ENCODE measurements at places on chromosomes 11 and 22.

DNA sequence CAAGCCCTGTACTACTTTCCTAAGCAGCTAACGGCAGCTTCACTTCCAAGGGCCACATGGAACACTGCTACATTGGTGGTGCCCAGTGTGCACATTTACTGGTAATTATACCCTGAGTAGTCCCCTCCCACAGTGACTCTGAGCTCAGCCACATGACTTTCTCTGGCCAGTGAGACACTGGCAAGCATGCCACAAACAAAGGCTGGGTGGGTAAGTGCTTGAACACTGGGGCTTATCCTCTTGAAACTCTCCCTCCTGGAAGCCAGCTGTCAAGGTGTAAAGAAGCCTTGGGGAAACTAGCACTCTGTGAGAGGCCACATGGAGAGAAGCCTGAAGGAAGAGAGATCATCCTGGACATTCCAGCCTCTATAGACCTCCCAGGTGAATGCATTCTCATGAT lies 54.4 kb upstream of the DRD2 start:
- no peak for DNase-seq

GRCh38 chr22:27537501-27537900 lies 264.1 kb downstream of the MN1 start:
- no peak for DNase-seq

- no peak for DNase-seq
Observed at GRCh38 chr11:24738972-24739371, 242.1 kb downstream of the LUZP2 start.

- DNase-seq = no peak
Observed at GRCh38 chr11:4593739-4594138, at the start of gene OR52I1. Gene OR52I1 (plus strand): TSS chr11:4594039. CDS start chr11:4594039, 0 bp downstream.

GRCh38 chr11:79221444-79222130 lies 219.2 kb downstream of the TENM4 start:
- DNase-seq = no peak

- peak; percentile 34 for DNase-seq
Observed at GRCh38 chr11:57324154-57324885, 432 bp downstream of the TNKS1BP1 start.

DNA sequence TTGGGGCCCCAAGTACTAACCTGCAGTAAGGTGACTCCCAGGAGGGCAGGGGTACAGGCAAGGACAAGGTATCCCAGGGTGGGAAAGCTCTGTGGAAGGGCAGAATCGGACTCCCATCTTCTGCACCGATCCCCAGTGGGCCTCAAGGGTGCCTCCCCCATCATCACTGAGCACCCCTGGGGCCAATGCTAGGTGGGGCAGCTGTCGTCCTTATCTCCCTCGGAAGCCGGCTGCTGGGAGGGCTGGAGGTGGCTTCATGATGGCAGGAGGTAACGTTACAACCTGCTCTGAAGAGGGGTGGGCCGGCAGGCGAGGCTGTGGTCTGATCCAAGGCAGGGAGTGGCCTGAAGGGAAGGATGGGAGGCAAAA lies 87.6 kb upstream of the LINC01488 start:
- no peak for DNase-seq

GRCh38 chr11:86670911-86671310 lies 1.5 kb downstream of the ME3 start:
- no peak for DNase-seq

- no peak for DNase-seq
Observed at GRCh38 chr11:68146704-68147474, 25.7 kb upstream of the CHKA start.

DNA sequence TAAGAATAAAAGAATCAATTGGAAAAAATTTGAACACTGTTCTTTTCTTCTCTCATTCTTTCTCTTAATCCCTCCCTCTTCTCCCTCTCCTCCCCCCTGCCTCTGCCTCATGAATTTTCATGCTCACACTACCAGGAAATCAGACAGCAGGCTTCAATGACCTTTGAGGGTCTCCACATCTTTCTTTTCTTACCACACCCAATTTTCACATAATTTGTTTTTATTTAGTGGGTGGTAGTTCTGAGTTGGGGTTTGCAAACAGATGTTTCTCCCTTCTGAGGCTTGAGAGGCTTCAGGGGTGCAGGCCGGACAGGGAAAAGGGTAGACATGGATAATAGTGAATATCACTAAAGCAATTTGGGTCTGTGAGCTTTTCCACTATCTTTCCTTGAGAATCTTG lies 95.5 kb downstream of the SPATA19 start:
- DNase-seq = no peak

Data from activated T-cell treated with anti-CD3 and anti-CD28 coated beads, Interleukin-2, amount 50 U/mL, for 1 hour (primary cell).